ENCODE measurements at places on chromosomes 5 and 9. TPM values are rescaled to one million over a fixed set of nuclear protein-coding genes. Genes with fewer than 3 reads are reported as not detected.

GRCh38 chr9:35859310-35859989 is 10.8 kb downstream of the OR13J1 start:
- H3K27me3 ChIP-seq: no peaks in the 10 kb centered on the region
- no peaks in the 10 kb centered on the region for H3K4me1 ChIP-seq
- no peak for DNase-seq
- no peaks in the 10 kb centered on the region for H3K36me3 ChIP-seq
- no peak overlapping the region for H3K4me3 ChIP-seq

DNA sequence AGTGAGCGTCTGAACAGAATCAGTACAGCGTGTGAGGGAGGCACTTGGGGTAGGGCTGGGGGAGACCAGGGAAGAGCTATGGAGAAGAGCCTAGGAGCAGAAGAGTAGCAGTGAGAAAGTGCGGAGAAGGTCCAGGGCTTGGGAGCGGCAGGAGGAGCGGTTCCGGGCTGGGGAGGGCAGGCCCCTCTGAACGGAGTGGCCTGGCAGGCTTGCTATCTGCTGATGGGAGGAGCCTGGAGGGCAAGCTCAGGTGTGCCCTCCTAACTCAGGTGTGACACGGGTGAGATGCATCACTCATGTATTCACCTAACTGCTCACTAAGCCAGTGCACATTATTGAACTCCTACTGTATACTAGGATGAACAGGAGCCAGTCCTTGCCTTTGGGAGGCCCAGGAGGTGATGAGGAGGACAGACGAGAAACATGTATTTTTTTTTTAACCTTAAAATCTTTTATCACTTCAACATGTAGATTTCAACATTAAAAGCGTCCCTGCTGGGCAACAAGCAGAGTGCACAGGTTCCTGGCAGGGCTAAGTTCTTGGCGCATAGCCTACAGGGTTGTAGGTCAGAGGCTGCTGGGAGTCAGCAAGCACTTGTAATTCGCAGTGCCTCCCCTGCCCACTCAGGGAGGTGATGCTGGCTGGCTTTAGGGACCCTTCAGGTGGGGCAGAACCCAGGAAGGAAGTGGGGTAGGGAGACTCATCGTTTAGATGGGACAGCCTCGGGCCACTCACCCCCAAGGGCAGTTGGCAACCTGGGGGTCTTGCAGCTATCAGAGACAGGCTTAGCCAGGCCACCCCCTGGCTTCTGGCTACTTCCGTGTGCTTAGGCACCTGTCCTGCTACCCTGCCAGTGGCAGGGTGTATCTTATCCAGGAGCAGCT is 55.5 kb downstream of the TMOD1 start:
- H3K4me3 ChIP-seq: no peak overlapping the region
- 0 out of 2 replicates have a peak, but pooled peaks cover 7% of the 10 kb centered on the region for H3K4me1 ChIP-seq
- H3K27ac ChIP-seq: no peak overlapping the region
- no peaks in the 10 kb centered on the region for H3K36me3 ChIP-seq
- H3K27me3 ChIP-seq: no peaks in the 10 kb centered on the region
- no peak for DNase-seq

GRCh38 chr9:25733336-25733982 is 55.2 kb upstream of the TUSC1 start:
- peaks cover 11% of the 10 kb centered on the region for H3K36me3 ChIP-seq
- H3K27ac ChIP-seq: no peak overlapping the region
- no peak for DNase-seq
- no peak overlapping the region for H3K4me3 ChIP-seq

DNA sequence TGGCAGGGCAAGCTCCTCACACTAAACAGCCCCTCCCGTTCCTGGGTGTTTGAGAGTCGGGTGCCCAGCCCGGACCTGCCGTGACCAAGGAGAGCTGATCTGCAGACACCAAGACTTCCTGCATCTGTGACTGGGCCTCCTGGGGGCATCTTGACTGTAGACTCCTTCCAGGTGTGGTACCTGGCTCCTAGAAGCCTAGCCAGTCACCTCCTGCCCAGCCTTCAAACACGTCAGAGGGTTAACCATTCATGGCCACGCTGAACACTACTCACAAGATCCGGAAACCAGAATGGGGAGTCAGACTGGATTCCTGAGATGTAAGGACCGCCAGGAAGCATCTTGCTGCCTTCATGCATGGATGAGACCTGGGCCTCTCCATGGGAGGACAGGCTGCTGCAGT is 3.7 kb upstream of the LCN2 start:
- DNase-seq: no peak
- no peak overlapping the region for H3K27ac ChIP-seq
- H3K4me1 ChIP-seq: no peaks in the 10 kb centered on the region
- H3K4me3 ChIP-seq: no peak overlapping the region
- no peaks in the 10 kb centered on the region for H3K27me3 ChIP-seq

DNA sequence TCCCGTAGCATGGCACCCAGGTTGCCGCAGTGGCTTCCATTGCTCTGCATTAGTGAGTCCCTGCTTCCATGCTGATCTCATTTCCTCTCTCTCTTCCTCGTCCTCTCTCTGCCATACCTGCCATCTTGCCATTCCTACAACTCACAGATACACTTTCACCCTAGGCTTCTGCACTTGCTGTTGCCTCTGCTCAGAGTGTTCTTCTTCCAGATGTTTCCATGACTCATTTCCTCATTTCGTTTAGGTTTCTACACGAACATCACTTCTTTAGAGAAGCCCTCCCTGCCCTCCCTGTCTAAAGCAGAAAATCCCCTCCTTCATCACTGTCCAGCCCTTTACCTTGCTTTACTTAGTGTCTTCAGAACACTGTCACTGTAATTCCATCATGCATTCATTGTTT is 115.2 kb upstream of the WWC1 start:
- no peak overlapping the region for H3K27ac ChIP-seq
- H3K4me1 ChIP-seq: peaks cover 3% of the 10 kb centered on the region
- no peaks in the 10 kb centered on the region for H3K27me3 ChIP-seq

GRCh38 chr5:55578771-55579170 is 44.0 kb upstream of the PLPP1 start:
- H3K27me3 ChIP-seq: no peaks in the 10 kb centered on the region
- no peaks in the 10 kb centered on the region for H3K4me1 ChIP-seq

DNA sequence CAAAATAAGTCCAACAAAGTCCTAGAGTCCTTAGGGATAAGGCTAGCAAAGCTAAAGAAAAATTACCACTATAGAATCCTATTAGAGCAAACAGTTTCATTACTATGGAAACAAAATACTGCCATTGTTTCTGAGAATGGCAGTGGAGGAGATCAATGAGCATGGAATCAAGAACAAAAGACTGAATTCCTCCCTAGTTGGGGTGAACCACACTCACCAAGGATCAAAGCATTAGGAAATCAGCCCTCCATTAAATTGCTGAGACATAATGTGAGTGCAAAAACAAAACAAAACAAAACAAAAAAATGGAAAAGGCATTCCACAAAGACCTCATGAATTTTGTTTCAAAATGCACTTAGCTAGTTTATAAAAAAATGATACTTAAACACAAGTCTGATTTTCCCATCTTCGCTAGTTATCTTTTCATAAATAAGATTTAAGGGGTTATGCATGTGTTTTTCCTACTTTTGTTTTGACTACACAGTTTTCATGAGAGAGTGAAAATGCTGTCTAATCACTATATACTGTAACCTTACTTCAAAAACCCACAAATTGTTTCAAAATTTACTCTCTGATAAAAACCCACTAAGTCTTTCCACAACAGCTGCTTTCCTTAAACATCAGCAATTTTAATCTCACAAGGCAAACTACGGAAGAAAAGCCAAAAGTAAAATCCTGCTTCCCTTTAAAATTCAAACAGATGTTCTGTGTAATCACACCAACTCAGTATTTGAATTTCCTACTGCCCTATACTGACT is 9.7 kb downstream of the SERINC5 start:
- peak overlapping the region; percentile 64 for H3K27ac ChIP-seq
- H3K36me3 ChIP-seq: peaks cover 28% of the 10 kb centered on the region
- peaks cover 11% of the 10 kb centered on the region for H3K4me1 ChIP-seq

GRCh38 chr9:98573749-98574278 is 134.9 kb downstream of the GABBR2 start:
- H3K27ac ChIP-seq: no peak overlapping the region
- no peak overlapping the region for H3K4me3 ChIP-seq
- H3K4me1 ChIP-seq: no peaks in the 10 kb centered on the region
- no peaks in the 10 kb centered on the region for H3K27me3 ChIP-seq

- H3K27me3 ChIP-seq: no peaks in the 10 kb centered on the region
- H3K36me3 ChIP-seq: no peaks in the 10 kb centered on the region
- no peak for DNase-seq
- H3K27ac ChIP-seq: no peak overlapping the region
These were observed 48.1 kb downstream of the PTCD2 start for GRCh38 chr5:72368271-72368670.

DNA sequence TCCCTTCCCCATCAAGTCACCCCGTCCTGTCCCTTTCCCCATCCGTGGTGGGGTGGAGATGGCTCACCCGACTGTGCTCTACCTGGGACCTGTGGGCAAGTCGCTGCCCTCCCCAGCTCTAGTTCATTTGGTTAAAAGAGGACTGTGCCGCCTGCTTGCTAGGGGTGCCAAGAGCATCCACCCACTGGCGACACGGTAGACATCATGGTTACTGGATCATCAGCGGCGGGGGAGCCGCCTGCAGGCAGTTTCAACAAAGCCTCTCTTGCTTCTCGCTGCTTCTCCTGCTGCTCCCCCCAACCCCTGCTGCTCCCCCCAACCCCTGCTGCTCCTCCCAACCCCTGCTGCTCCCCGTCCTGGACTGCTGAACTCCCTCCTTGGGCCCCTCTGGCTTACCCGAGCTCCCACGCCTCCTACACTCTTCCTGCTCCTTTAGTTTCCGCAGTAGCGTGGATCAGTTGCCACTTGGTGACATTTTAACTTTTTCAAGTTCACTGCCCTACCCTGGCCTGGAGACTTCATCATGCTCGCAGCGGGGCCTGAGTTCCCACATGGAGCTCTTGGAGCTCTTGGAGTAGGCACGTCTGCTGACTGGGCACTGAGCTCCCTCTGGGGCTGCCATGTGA is 22.0 kb upstream of the SCGB3A1 start:
- no peaks in the 10 kb centered on the region for H3K4me1 ChIP-seq
- H3K27me3 ChIP-seq: peaks cover 1% of the 10 kb centered on the region
- H3K27ac ChIP-seq: no peak overlapping the region
- no peak for DNase-seq
- H3K36me3 ChIP-seq: peaks cover 5% of the 10 kb centered on the region
- no peak overlapping the region for H3K4me3 ChIP-seq

DNA sequence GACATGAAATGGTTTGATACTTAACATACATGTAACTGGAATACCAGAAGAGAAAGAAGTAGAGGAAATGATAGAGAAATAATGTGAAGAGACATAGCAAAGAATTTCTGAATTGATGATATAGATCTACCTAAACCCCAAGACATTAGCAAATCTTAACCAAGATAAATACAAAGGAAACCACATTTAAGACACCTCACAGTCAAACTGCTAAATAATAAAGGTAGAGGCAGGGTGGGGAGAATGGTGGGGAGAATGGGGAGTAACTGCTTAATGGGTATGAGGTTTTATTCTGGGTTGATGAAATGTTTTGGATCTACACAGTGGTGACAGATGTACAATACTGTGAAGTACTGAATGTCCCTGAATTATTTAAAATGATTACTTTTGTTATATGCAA is 17.5 kb downstream of the CARNMT1 start:
- H3K27ac ChIP-seq: no peak overlapping the region
- H3K4me3 ChIP-seq: no peak overlapping the region
- no peaks in the 10 kb centered on the region for H3K36me3 ChIP-seq
- H3K4me1 ChIP-seq: no peaks in the 10 kb centered on the region

DNA sequence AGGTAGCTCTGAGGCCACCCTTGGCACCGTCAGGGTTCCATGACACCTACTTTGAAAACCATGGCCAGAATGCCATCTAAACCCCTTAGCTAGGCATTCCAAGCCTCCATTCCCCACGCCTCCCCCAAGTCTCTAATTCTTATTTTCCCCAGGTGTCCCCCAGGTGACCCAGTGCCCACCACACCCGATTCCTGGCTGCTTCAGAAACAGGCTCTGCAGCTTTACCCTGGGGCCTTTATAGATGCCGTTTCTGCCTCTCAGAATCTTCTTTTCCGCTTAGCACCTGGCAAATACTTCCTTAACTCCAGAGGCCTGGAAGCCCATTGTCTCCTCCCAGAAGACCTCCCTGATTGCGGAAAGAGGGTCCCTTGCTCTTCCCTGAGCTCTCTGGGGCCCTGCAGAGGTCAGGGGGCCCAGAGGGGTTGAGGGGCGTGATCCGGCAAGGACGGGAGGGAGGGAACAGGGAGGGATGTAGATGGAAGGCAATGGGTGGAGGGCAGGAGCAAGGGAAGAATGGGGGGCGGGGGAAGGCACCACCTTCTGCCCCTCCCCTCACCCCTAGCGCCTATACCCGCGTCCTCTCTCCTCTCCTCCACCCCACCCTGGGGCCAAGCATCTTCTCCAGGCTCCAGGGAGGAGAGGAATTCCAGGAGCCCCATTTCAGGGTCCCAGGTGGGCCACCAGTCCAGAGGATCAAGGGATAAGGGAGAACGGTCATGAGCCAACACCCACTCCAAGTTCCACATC is 12.0 kb upstream of the WDR38 start:
- H3K27me3 ChIP-seq: no peaks in the 10 kb centered on the region
- peak overlapping the region; percentile 32 for H3K4me3 ChIP-seq

DNA sequence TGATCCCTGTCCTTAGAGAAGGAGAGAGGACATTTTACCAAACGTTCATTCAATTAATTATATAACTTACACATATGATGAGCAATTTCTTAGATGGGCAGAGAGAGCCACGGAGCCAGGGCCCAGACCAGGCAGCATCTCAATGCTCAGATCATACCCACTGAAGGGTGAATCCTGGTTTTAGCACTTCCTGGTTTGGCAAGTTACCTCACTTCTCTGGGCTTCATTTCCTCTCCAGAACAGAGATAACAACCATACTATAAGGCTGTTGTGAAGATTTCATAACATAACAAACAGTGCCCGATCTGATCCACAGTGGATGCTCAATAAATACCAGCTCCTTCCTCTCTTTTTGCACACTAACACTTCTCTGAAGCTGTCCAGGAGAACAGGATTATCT is 271.1 kb downstream of the DENND1A start:
- no peak overlapping the region for H3K27ac ChIP-seq
- H3K27me3 ChIP-seq: no peaks in the 10 kb centered on the region
- H3K36me3 ChIP-seq: peaks cover 24% of the 10 kb centered on the region

GRCh38 chr9:11159318-11159862 is 546.6 kb upstream of the PTPRD start:
- H3K4me1 ChIP-seq: no peaks in the 10 kb centered on the region
- H3K27ac ChIP-seq: no peak overlapping the region
- no peaks in the 10 kb centered on the region for H3K27me3 ChIP-seq
- no peak for DNase-seq
- no peaks in the 10 kb centered on the region for H3K36me3 ChIP-seq
- H3K4me3 ChIP-seq: no peak overlapping the region

- DNase-seq: no peak
- H3K4me1 ChIP-seq: 0 out of 2 replicates have a peak, but pooled peaks cover 2% of the 10 kb centered on the region
- no peaks in the 10 kb centered on the region for H3K36me3 ChIP-seq
- H3K4me3 ChIP-seq: no peak overlapping the region
These were observed 56.5 kb upstream of the HAND1 start for GRCh38 chr5:154534457-154535050.

Gene TTC23L
- total RNA-seq: 1.3 TPM

Gene LCN15
- not detected for total RNA-seq

Gene FOXD4L6
- total RNA-seq: 0.13 TPM

Gene OR1J2
- not detected for total RNA-seq

Gene EPB41L4B
- 18.9 TPM for total RNA-seq

Gene PCDHGB7
- total RNA-seq: 6.8 TPM

Measured in H9 (cell line).